ENCODE measurements at places on chromosomes 6 and 20. TPM values are rescaled to one million over a fixed set of nuclear protein-coding genes. Genes with fewer than 3 reads are reported as not detected.

The VGLL2 gene
- not detected for polyA plus RNA-seq

The GGTLC1 gene
- polyA plus RNA-seq: not detected

The LKAAEAR1 gene
- not detected for polyA plus RNA-seq

The FAM83D gene
- polyA plus RNA-seq: 10.5 TPM

The THEMIS gene
- polyA plus RNA-seq: not detected

The C20orf141 gene
- polyA plus RNA-seq: not detected

The ADGRF5 gene
- polyA plus RNA-seq: not detected

The CCN2 gene
- polyA plus RNA-seq: 955 TPM

The TCF21 gene
- 32.2 TPM for polyA plus RNA-seq

The ANGPT4 gene
- polyA plus RNA-seq: not detected

The LY86 gene
- polyA plus RNA-seq: not detected

The HLA-DOA gene
- polyA plus RNA-seq: not detected

The DEFB132 gene
- polyA plus RNA-seq: not detected

The BCAS4 gene
- 37.7 TPM for polyA plus RNA-seq

The ELOVL2 gene
- polyA plus RNA-seq: 2.9 TPM

The CLPSL2 gene
- polyA plus RNA-seq: not detected

The PROKR2 gene
- polyA plus RNA-seq: not detected

The TMEM200A gene
- 29.0 TPM for polyA plus RNA-seq

The HTR1E gene
- polyA plus RNA-seq: not detected

The FUT9 gene
- polyA plus RNA-seq: not detected

The MOXD1 gene
- polyA plus RNA-seq: 55.9 TPM

The MATN4 gene
- 0.04 TPM for polyA plus RNA-seq

The RBM24 gene
- 9.1 TPM for polyA plus RNA-seq

The TTLL9 gene
- not detected for polyA plus RNA-seq

The SOX12 gene
- 3.8 TPM for polyA plus RNA-seq

The TMC2 gene
- not detected for polyA plus RNA-seq

The PRRT1 gene
- polyA plus RNA-seq: 0.27 TPM

The DSP gene
- polyA plus RNA-seq: 3.6 TPM

The CAPN11 gene
- polyA plus RNA-seq: 0.04 TPM

The FKBP1A gene
- polyA plus RNA-seq: 579 TPM

The GTSF1L gene
- polyA plus RNA-seq: not detected

The FLRT3 gene
- 2.2 TPM for polyA plus RNA-seq

The STX16 gene
- polyA plus RNA-seq: 51.9 TPM

The TREM1 gene
- polyA plus RNA-seq: not detected

The GRM1 gene
- 0.01 TPM for polyA plus RNA-seq

The TNXB gene
- 0.35 TPM for polyA plus RNA-seq

The OR2J2 gene
- not detected for polyA plus RNA-seq

Data from AG04450 (cell line).